HFFc6 (cell line): ENCODE measurements at places on chromosomes 7 and 10.

- DNase-seq, result no peak
Measured at GRCh38 chr7:8205537-8205936, 56.4 kb downstream of the ICA1 start.

DNA sequence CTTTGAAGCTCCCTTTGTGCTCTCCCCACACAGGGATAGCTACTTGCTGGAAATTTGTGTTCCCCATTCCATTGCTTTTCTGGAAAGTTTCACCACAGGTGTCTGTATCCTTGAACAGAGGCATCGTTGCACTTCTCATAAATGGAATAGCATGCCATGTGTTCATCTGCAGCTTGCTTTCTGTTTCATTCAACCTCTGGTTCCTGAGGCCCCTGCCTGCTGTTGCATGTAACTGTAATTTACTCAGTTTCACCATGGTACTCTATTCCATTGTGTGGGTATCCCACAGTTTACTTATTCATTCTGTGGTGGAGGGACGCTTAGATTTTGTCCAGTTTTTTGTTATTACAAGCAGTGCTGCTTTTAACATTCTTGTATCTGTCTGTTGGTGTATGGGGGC, 32.0 kb downstream of the EEPD1 start:
- DNase-seq, result no peak

DNA sequence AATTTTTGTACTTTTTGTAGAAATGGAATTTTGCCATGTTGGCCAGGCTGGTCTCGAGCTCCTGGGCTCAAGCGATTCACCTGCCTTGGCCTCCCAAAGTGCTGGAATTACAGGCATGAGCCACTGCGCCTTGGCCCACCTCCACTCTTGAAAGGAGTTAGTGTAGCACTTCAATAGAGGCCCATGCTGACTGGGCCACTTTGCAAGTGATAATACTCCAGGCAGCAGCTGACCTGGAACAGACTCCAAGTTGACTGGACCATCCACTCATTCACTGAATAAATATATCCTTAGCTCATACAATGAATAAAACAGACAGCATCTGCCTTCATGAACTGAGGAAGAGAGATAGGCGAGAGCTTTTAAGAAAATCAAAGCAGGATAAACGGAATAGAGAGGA, 14.7 kb downstream of the CPVL start:
- no peak for DNase-seq

DNA sequence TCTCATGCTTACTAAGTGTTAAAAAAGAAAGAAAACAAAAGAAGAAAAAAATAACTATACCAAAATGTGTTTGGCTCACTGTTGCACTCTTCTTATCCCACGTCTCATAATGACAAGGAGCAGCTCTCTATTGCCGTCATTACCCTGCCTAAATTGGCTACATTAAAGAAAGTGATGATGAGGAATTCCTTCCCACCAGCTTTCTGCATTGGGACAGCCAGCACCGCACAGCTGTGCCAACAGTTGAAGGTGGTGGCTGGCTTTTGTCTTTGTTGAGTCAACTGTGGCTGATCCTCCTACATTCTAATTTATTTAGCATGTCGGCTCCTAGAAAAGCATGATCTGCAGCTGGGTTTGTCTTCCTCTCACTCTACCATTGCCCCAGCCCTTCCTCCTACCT, 751.8 kb downstream of the KCNMA1 start:
- no peak for DNase-seq

- no peak for DNase-seq
Measured at GRCh38 chr10:49417311-49418052, 21.6 kb upstream of the DRGX start.

DNA sequence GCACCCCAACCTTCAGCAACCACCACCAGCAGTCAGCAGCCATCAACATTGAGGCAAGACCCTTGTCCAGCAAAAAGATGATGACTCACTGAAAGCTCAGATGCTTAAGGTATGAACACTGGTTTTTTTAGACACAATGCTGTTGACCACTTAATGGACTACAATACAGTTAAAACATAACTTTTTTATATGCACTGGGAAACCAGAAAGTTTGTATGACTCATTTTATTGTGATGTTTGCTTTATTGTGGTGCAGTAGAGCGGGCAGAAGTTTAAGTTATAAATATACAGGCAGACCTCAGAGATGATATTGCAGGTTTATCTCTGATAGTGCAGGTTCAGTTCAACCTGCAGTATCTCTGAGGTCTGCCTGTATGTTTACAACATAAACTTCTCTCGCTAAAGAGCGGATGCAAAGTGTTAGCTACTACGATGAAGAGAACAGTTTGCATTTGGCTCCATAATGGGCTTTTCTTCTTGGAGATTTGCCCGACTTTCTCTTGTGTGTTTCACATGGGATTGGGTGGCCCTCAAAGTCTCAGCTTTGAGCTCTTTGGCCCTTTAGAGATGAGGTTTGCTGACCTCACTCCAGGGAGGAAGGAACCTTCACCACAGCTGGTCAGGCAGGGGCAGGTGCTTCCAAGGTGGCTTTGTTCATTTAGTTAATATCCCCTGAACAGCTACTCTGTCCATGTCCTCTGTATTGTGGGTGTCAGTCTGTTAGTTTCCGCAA, 84.4 kb upstream of the SHH start:
- DNase-seq, result no peak

GRCh38 chr10:64014281-64014680, 493.1 kb downstream of the REEP3 start:
- no peak for DNase-seq

DNA sequence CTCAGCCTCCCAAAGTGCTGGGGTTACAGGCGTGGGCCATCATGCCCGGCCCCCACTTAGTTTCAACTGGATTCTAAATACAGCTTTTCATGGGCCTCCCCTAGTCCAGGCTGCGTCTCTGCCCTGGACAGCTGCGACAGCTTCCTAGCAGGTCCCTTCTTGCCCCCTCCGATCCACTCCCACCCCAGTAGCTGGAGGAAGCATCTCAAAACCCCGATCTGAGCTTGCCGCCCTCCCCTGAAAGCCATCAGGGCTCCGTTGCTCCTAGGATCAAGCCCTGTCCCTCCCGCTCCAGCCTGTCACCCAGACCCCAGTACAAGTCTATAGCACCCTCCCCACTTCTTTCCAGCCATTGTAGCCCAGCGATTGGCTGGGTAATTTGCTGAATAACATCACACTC, 64.5 kb downstream of the VWA2 start:
- DNase-seq, result no peak

DNA sequence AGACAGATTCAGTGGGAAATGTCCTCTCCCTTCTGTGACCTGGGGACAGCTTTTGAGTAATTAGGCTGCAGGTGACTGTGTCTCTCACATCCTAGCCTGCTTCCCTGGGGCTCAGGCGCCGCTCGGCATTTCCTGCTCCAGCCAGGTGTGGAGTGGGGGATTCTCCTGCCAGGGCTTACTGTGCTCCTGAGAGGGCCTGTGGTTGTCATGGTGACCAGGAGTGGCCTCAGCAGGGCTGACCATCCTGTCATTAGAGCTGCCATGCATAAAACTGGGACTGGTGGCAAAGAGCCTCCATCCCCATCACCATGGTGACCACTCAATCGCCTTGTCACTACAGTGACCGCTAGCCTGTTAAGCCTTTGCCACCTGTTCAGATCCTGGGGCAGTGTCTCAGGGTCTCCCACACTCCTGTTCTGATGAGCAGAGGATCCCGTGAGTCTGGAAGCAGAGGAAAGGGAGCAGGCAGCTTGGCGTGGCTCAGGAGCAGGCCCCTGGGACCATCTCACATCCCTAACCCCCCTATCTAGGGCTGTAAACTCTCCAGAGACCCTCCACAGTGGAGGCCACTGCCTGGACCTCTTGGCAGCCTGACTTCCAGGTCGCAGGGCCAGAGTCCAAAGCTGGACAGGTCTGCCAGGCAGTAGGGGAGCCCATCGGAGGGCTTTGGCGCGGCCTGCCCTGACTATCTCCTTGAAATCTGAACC, at the start of gene GCK:
TSS of gene GCK (minus strand) at position 154 of the 707 bp plus-strand sequence. CDS start 486 bp downstream, outside the sequence.
- DNase-seq, result no peak

GRCh38 chr10:14571866-14572507, 202.7 kb downstream of the FAM107B start:
- DNase-seq, result no peak

DNA sequence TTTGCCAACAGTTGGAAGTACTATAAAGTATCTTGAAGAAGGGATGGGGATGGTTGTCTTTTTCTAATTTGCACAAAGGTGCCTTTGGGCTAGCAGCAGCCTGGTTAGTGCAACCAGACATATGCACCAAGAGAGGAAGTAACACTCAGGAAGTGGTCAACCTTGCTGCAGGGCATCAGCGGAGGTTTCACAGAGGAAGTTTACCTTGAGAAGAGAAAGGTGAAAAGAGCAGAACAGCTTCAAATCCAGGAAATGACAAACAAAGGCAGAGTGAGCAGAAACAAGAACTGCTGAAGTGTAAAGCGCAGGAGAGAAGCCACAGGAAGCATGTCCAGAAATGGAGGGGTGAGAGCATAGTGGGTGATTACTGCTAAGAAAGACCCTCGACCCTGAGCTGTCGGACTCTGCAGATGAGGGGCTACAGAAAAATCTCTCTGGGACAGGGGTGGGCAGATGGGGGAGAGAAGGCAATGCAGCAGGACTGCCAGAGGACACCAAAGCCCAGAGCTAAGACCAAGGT, 66.9 kb downstream of the STK17A start:
- no peak for DNase-seq

- DNase-seq, result no peak
Measured at GRCh38 chr10:51789903-51790302, 90.5 kb upstream of the CSTF2T start.

DNA sequence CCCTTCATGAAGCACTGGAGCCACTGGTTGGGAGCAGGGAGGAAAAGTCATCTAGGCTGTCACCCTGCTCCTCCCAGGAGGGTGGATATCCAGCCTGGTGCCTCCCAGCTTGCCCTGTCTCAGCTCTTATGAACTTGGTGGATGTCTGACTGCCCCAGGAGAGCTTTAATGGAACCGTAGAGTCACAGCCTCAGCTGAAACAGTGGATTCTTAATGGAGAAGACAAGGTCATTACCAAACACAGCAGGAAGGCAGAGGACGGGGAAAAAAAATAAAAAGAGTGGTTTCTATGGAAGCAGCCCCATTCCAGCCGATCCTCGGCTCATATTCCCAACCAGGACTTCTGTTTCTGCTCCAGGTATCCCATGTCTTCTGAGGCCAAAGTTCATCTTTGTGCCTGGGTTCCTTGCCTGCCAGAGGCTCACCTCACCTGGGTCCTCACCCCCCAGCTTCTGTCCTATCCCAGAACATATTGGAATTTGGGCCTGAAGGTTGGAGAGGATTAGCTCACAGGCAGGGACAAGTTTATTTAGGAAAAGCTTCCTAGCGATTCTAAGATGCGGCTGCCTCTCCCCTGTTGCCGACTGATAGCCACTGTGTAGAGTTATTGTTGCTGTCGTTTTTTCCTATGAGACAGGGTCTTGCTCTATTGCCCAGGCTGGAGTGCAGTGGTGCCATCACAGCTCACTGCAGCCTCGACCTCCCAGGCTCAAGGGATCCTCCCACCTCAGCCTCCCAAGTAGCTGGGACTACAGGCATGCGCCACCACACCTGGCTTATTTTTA, 15.6 kb downstream of the CCL26 start:
- no peak for DNase-seq

DNA sequence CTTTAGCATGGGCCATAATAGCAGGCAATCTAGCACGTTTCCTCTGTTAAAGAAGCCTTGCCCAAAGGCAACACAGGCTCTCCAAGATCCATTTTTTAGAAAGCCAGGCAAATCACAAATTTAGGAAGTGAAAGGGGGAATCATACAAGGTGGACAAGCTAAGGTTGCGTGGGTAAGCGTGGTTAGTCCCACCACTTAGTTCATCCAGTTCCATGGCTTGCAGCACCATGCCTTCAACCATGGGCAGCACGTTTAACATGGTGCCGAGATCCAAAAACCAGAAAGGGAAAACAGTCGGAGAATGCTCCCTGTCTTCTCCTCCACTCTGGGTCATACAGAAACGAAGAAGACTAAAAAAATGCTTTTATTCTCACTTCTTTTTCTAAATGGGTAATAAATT, 234.4 kb upstream of the IMMP2L start:
- no peak for DNase-seq

DNA sequence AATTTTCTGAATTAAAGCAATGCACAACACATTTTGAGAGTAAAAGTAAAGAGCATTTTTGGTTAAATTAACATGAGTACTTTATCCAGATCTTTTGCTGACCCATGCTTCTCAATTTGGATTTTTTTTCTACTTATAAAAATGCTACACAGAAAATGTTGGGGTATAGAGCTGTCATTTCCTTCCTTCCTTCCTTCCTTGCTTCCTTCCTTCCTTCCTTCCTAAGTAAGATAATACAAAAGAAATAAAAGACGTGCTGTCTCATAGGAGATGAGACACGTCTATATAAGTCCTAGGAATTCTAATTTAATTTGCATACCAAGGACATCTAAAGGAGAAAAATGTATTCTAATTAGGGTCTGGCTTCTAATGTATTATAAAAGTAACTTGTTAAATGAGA, 31.0 kb upstream of the CAV2 start:
- DNase-seq, result no peak

- DNase-seq, result peak; percentile 94
Measured at GRCh38 chr10:95266674-95267095, 24.1 kb downstream of the PDLIM1 start.

GRCh38 chr7:121069346-121070100, 81.0 kb downstream of the CPED1 start:
- DNase-seq, result peak; percentile 16

DNA sequence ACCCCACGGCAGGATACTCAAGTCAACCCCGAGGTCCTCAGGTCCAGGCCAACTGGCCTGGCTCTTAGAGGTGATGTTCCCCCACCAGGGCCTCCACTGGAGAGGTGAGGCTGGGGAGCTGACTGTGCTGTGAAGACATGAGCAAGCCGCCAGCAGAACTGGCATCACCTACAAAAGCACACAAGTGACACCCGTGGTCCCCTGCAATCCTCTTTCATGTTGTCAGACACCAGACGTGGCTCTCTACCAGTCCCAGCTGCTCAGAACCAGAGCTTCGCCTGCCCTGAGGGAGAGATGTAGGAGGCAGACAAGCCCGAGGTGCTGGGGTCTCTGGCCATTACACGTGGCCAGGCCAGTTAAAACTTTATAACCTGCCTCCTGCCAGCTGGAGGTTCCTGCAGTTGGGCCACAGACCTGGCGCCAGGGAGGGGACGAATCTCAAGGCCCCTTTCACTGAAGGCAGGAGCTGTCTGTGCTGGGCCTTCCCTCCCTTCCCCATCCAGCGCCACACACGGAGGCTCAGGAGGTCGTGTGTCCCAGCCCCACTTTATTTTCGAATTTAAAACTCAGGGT, 2.2 kb downstream of the COMTD1 start:
- DNase-seq, result no peak

GRCh38 chr7:133601617-133602016, 348.7 kb downstream of the EXOC4 start:
- no peak for DNase-seq

DNA sequence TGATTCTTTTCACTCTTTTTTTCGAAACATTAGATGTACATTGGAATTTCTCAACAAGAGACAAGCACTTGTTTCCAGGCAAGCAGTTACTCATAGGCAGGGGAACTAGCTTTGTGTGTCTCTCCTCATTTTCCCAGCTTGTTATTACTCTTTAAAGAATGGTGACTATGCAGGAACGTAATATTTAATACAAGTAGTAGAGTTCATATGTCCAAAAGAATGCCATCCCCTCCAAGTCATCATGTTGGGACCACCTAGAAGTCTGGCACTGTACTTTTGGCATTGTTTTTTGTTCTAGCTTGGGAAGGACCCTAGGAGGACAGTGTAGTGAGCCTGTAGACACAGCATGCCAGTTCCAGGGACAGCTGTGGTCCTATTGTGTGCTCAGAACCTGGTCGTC, 650.7 kb downstream of the INHBA start:
- DNase-seq, result no peak

- DNase-seq, result no peak
Measured at GRCh38 chr7:15662451-15662850, 24.0 kb downstream of the MEOX2 start.
